ENCODE measurements at places on chromosomes 7 and 10.

DNA sequence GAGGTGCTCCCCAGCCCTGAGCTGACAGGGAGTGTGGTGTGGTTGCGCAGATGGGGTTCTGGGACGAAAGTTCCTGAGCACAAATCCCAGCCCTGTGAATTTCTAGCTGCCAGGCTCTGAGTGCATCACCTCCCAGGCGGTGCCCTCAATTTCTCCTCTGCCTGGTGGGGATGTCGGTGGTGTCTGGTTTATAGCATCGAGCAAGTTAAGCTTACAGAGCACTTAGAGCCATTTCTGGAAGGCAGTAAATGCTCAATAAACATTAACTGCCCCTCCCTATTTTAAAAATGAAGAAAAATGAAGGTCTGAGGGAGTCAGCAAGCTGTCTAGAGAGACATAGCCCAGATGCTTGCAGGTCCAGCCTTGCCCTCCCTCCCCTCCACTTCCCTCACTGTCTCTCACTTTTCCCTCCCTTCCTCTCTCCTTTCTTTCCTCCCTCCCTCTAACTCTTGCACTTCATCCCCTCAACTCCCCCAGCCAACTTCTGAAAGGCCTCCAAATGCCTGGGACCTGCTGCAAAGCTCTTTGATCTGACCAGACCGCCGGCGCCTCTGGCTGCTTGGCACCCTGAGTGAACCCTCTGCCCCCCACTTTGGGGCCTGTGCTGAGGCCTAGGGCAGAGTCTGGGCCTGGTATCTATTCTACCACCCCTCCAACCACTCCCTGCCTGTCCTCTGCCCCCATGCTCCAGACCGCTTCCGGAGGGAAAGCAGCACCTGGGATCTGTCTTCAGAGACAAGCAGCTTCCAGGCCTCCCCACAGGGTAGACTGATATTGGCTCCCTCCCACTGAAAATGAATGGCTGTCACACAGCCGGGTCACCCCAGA lies 438.3 kb downstream of the RPS24 start:
- DNase-seq = no peak

- no peak for DNase-seq
Measured at GRCh38 chr7:81682873-81683272, 87.0 kb downstream of the HGF start.

DNA sequence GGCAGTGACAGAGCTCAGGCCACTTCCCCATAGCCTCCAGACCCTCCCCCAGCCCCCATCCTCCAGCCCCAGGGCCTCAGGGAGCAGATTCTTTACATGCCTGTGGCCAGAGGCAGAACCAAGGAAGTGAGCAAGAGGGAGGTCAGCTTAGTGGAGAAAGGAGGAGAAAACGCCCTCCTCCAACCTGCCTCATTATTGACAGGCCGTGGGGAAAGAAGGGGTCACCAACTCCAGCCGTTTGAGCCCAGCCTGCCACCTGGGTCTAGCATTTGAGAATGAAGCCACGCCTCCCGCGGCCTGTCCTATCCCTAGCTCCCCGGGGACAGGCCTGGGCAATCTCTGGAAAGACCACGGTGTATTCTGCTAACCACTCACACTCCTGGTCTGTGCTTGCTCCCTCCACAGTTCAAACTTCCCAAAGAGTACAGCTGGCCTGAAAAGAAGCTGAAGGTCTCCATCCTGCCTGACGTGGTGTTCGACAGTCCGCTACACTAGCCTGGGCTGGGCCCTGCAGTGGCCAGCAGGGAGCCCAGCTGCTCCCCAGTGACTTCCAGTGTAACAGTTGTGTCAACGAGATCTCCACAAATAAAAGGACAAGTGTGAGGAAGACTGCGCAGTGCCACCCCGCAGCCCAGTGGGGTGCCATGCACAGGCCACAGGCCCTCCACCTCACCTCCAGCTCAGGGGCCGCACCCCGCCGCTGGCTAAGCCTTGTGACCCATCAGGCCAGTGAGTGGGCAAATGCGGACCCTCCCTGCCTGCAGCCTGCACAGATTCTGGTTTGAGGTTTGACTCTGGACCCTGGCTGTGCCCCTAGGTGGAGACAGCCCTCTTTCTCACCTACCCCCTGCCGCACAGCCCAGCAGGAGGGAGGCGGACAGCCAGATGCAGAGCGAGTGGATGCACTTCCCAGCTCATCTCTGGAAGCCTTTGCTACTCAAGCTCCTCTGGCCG lies 14.3 kb upstream of the TRIM8 start:
- DNase-seq = no peak

DNA sequence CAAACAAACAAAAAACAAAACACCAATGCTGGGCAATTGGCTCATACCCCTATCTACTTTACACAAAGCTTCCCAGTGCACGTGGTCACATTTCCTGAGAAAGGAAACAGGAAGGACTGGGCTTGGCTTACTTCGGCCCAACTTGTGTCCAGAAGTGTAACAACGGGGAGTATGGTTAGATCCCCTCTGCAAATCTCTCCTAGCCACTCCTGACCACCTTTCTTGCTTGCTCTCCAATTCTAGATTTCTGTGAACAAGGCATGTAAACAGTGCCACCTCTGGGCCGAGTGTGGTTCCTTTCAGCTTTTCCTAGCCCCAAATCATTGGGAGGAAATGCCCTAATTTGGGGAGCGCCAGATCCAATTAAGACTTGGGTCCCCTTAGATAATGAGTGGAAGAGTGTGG lies 21.0 kb upstream of the FRAT2 start:
- DNase-seq = peak; percentile 17

DNA sequence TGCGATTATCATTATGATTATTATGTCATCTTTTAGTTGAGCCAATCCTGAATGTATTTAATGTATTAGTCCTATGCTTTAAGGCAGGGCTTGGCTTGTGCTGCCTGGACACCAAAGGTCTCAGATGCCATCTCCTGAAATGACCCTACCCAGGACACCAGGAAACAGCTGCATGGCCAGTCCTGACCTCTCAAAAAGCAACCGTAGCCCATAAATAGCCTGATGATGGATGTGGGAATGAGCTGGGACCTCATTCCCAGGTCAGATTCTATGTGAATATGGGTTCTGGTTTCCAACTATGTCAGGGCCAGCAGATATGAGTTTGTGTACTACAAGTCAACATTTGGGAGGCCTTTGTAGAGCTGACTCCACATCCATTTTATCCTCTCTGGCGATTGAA lies 438.4 kb downstream of the NRG3 start:
- DNase-seq = no peak

DNA sequence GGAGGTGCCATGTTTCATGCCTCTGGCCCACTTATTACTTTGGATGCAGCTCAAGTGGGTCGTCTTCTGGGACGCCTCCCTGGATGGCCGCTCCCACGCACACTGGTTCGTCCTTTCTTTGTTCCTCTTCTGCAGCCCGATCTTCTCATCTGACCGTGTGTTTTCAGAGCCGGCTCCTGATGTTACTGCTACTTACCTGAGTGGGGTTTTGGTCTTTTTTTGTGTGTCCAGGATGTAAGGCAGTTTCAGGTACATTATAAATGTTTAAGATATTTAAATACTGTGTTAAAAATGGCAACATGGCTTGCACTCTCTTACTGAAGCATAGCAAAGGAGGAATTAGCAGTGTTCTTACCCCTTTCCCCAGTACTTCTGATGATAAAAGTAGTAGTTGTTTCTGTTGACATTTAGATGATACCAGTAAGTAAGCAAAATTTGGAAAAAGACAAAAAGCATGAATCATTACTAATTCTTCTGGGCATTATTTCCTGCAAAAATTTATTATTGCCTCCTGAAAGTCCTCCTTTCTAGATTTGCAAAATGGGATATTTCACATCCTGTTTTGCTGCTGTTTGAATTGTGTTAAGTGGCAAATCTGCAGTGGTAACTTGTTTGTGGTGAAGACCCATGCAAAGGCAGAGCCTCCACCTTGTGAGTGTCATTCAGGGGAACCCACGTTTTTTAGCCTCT lies 59.4 kb downstream of the SHH start:
- DNase-seq = no peak

GRCh38 chr7:3404501-3404900 lies 103.4 kb downstream of the SDK1 start:
- DNase-seq = peak; percentile 58

DNA sequence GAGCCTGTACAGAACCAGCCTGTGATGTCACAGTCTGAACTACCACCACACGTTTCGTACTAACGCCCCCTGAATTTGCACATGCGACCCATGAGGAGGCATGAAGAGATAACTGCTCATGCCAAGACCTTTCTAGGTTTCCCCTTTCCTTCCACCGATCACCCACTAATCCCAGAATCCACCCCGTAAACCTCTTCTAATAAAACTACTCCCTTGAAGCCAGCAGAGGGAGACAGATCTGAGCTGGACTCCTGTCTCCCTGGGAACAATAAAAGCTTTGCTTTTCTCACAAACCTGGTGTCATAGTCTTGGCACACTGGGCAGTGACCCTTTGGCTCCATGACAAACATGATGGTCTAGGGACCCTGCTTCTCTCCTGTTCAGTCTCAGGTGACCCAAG lies 144.5 kb downstream of the FRMD4A start:
- DNase-seq = peak; percentile 53

- DNase-seq = no peak
Measured at GRCh38 chr10:44306762-44307161, 78.1 kb downstream of the CXCL12 start.

GRCh38 chr7:94394437-94395140 lies at the start of gene COL1A2:
Gene COL1A2, plus strand, starts transcription at chr7:94394895. Its CDS starts 137 bp downstream, at chr7:94395032.
- DNase-seq = peak; percentile 82

DNA sequence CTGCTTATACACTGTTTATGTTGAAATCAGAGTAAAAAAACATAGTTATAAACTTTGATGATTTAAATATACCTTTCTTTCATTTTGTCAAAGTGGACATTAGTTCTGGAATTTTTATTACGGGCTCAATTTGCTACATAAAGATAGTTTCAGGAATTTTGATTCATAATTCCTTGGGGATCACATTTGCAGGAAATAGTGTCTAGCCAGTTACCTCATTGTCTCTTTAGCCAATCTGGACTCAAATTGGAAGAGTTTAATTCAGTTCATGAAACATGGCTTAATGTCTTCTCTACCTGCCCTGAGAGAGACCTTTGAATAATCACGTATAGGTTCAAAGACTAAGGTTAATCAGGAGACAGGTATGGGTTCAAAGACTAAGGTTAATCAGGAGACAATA lies 262.6 kb downstream of the HGF start:
- DNase-seq = no peak

- peak; percentile 56 for DNase-seq
Measured at GRCh38 chr7:155815332-155816191, 3.3 kb upstream of the SHH start.

DNA sequence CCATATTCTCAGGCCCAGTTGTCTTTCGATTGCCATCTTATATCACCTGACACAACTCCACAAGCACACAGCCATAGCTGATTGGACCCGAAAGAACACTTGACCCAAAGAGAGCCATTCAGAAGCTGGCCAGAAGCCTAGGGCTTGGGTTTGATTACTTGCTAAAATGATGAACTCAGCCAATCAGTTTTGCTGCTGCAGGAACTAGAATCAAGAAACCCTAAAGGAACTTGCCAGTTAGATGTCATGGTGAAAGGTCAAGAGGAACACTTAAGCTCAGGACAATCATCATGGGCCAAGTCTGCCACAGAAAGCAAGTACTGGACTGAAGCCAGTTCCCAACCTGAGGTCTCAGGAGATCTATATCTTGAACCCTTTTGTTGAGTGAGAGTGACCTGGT lies 150.0 kb downstream of the SGMS1 start:
- DNase-seq = no peak

GRCh38 chr7:50970092-50970491 lies 187.4 kb upstream of the GRB10 start:
- no peak for DNase-seq

- DNase-seq = no peak
Measured at GRCh38 chr7:100171840-100172239, 3.4 kb upstream of the GAL3ST4 start.

DNA sequence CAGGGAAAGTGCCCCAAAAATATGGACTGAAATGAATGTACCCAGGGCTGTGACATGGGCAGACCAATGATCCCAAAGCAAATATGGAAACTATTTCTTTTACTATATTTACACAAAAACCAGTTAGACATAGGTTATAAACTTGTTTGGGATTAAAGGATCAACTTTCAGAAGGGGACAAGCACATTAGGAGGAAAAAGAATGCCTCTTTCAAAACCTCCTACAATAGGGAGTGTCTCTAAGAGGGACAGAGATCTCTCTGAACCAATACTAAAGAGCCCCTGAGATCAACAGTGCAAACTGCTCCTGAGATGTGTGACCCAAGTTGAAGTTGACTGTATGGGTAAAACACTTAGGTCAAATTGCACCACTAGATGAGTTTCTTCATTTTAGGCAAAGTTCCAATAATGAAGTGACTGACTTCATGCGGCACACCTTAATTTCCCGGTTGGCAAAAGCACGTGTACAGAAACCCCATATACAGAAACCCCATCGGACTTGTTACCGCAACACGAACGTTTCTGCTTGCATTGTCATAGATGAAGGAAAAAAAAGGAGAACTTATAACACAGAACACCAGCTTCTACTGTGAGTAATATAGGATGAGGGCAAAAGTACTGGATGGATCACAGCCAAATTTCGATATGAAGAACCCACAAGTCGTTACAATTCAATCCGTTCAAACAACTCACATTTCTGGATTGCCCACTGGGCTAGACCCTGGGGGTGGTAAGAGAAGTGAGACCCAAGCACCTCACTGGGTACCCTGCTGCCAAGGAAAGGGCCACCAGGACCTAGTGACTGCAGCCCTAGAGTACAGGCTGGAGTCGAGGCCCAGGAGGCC lies 4.3 kb downstream of the SVIL start:
- no peak for DNase-seq

- DNase-seq = no peak
Measured at GRCh38 chr7:17584822-17585221, 286.4 kb downstream of the AHR start.

GRCh38 chr7:158096582-158096981 lies 491.0 kb downstream of the PTPRN2 start:
- DNase-seq = no peak

- DNase-seq = peak; percentile 19
Measured at GRCh38 chr7:144812379-144813283, 23.2 kb downstream of the TPK1 start.

- DNase-seq = no peak
Measured at GRCh38 chr10:98261436-98262277, 6.3 kb downstream of the LOXL4 start.

DNA sequence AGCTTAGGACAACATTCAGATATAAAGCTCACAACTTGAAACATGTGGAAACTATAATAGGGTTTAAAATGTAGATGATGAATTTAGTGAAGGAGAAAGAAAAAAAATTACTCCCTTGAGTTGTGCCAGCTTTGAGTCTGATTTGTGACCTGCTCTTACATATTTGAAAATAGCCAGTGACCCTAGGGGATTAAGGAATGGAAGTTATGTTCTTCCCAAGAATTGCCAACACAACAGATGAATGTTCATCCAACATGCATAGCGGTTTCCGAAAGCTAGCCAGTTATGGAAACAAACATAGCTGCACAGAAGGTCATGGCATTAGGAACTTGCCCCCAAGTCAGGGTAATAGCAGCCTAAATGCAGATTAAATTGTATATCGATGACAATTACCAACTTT lies 10.8 kb downstream of the TMEM196 start:
- DNase-seq = no peak

DNA sequence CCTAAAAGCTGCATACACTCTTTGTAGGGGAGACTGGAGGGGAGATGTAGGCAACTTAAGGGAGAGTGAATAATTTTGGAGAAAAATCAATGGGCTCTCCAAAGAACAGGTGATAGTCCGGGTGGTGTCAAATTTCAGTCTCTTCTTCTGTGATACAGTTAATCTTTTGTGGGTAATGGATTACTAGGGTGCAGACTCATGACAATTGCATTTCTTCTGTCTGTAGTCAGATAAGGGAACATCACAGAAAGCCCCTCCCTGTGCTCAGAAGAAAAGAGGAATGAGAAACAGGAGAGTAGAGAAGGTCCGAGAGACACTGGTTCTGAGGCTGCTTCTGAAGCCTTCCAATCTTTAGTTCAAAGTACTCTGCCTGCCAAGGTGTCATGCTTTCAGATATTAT lies 1140.7 kb upstream of the LRRN3 start:
- no peak for DNase-seq
